Liver (tissue), 10 donors: ENCODE measurements at places on chromosomes 5 and 9. TPM values are rescaled to one million over a fixed set of nuclear protein-coding genes. Genes with fewer than 3 reads are reported as not detected.
A peak's percentile ranks its signal among the peaks of the same experiment; 100 is the strongest.

The CD72 gene
- total RNA-seq, result 5.7 TPM

The ACER2 gene
- 4.0 TPM for total RNA-seq

GRCh38 chr5:72206160-72206559 is 98.9 kb downstream of the MAP1B start:
- no peak overlapping the region for H3K27ac ChIP-seq
- no peaks in the 10 kb centered on the region for H3K36me3 ChIP-seq
- H3K4me3 ChIP-seq, result no peak overlapping the region
- no peaks in the 10 kb centered on the region for H3K4me1 ChIP-seq

GRCh38 chr5:180399401-180400215 is 46.5 kb upstream of the GFPT2 start:
- no peaks in the 10 kb centered on the region for H3K4me1 ChIP-seq
- DNase-seq, result no peak
- no peaks in the 10 kb centered on the region for H3K36me3 ChIP-seq
- H3K27me3 ChIP-seq, result no peaks in the 10 kb centered on the region
- H3K4me3 ChIP-seq, result no peak overlapping the region

DNA sequence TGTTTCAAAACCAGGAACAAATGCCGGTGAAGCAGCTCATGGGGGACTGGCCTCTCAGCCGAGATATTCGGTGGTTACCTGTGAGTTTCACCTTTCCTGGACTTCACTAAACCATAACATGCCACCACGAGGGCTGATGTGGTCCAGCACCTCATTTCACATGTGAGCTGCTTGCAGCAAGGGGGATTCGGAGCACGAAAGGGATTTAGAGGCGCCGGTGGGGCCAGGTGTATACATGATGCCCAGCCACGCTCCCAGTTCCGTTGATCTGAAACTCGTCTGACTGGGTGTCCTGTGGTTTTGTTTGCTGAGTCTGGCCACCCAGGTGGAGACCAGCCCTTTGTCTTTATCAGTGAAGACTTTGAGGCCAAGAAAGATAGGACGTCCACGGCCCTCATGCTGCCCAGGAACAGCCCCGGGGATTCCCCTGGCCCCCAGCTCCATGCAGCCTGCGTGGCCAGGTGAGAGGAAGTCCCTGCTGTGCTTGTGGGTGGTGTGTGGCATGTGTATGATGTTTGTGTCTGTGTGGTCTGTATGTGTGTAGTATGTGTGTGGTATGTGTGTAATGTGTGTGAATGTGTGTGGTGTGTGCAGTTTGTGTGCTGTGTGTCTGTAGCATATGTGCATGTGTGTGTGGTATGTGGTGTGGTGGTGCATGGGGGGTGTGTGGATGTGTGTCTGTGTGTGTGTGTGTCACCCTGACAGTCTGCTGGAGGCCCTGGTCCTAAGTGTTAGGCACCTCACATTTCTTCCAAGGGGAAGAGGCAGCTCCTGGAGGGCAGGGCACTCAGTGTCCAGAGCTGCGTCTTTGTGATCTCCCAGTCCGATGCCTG is 23.4 kb downstream of the PHF2 start:
- H3K4me3 ChIP-seq, result no peak overlapping the region
- no peaks in the 10 kb centered on the region for H3K36me3 ChIP-seq
- DNase-seq, result peak; percentile 16
- H3K27ac ChIP-seq, result no peak overlapping the region
- no peaks in the 10 kb centered on the region for H3K4me1 ChIP-seq
- H3K27me3 ChIP-seq, result no peaks in the 10 kb centered on the region

DNA sequence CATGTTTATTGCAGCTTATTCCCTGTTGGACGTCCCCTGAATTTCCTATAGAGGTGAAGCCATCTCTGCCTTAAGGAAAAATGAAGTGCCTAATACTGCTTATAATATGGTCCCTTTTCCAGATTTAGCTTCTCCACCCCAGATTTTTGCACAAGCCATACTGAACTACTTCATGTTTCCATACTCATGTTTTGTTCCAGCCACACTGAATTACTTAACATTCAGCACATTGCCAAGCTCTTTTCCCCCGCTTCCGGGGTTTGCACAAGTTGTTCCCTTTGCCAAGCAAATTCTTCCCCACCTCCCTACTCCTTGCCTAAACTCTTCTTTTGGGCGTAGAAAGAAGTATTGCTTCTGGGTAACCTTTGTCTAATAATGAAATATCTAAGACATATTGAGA is 1.7 kb upstream of the CNTRL start:
- DNase-seq, result no peak
- H3K4me3 ChIP-seq, result no peak overlapping the region
- H3K36me3 ChIP-seq, result no peaks in the 10 kb centered on the region
- peaks cover 25% of the 10 kb centered on the region for H3K4me1 ChIP-seq
- no peak overlapping the region for H3K27ac ChIP-seq

The FOXD4L3 gene
- total RNA-seq, result not detected

- DNase-seq, result no peak
- no peaks in the 10 kb centered on the region for H3K27me3 ChIP-seq
- no peaks in the 10 kb centered on the region for H3K36me3 ChIP-seq
- no peak overlapping the region for H3K27ac ChIP-seq
Observed at GRCh38 chr5:168939156-168939800, 360.1 kb upstream of the PANK3 start.

DNA sequence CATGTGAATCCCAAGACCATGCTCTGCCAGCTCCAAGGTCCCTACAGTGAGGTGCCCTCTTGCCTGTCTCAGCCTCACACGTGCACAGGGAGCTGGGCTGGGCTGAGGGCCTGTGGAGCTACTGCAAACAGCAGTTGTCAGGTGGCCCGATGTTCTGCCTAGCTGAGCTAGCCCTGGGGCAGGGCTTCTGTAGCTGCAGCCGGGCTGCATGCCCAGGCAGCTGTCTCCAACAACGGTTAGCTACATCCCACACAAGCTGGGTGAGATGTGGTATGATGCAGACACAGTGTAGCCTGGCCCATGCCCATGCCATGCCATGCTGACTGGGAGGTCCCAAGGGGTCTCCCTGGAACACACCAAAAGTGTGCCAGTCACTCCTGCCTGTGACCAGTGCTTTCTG is 62.0 kb downstream of the MACROH2A1 start:
- DNase-seq, result no peak
- no peaks in the 10 kb centered on the region for H3K4me1 ChIP-seq
- H3K27ac ChIP-seq, result no peak overlapping the region
- peaks cover 17% of the 10 kb centered on the region for H3K36me3 ChIP-seq
- H3K27me3 ChIP-seq, result no peaks in the 10 kb centered on the region
- no peak overlapping the region for H3K4me3 ChIP-seq

DNA sequence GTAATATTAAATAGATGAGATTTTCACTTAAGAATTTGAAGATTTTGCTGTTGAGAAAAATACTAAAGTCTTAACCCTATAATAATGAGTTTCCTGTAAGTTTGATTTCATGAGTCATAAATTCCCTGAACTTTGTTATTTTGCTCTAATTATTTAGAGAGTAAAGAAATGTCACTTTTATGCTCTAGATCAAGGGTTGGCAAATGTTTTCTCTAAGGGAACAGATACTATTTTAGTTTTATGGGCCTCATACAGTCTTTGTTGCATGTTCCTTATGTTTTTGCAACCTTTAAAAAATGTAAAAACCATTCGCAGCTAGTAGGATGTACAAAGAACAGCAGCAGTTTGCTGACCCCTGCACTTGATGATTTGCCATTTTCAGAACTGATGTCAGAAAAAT is 480 bp upstream of the TXNDC8 start:
- H3K27me3 ChIP-seq, result no peaks in the 10 kb centered on the region
- no peak for DNase-seq
- H3K4me1 ChIP-seq, result no peaks in the 10 kb centered on the region
- H3K27ac ChIP-seq, result no peak overlapping the region
- no peaks in the 10 kb centered on the region for H3K36me3 ChIP-seq
- H3K4me3 ChIP-seq, result no peak overlapping the region

GRCh38 chr5:174327317-174327864 is 281.9 kb downstream of the NSG2 start:
- H3K36me3 ChIP-seq, result no peaks in the 10 kb centered on the region
- DNase-seq, result peak; percentile 66
- H3K27me3 ChIP-seq, result peaks cover 12% of the 10 kb centered on the region
- H3K4me1 ChIP-seq, result no peaks in the 10 kb centered on the region
- H3K27ac ChIP-seq, result no peak overlapping the region

The NTRK2 gene
- 1.4 TPM for total RNA-seq

DNA sequence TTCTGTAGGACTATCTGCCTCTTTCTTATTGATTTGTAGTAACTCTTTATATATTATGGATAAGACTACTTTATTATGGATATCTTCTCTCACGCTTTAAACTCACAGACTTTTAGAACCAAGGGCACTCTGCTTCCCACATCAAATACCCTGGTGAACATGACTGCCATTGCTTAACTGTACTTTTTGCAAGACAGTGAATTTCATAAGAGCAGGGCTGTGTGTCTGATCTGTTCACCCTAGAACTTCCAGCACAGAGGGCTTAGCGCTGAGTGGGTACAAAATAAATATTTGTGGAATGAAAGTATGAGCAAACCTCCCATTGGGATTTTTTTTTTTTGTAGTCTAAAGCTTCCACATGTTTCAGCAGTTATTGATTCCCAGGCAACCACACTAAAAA is 84.8 kb downstream of the CFAP77 start:
- H3K27me3 ChIP-seq, result peaks cover 5% of the 10 kb centered on the region
- H3K4me1 ChIP-seq, result no peaks in the 10 kb centered on the region
- no peaks in the 10 kb centered on the region for H3K36me3 ChIP-seq
- H3K27ac ChIP-seq, result no peak overlapping the region
- H3K4me3 ChIP-seq, result no peak overlapping the region

The BAAT gene
- 167 TPM for total RNA-seq

The RORB gene
- total RNA-seq, result 0.05 TPM

The TMEFF1 gene
- total RNA-seq, result not detected

DNA sequence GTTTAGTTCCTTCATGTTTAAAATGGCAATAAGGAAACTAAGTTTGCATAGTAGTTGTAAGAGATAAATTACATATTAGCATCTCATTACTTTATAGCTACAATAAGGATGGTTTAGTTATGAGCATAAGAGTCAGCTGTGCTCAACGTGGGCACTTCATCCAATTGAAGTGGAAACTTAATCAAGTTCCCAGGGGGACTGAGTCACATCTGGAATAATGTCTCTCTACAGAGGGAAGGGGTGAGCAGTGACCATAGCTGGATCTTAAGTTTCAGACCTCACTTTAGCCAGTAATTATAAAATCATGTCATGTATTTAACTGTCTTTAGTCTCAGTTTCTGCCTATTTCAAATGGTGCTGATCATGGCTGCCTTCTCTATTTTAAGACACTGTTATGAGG is 36.8 kb upstream of the FAM240B start:
- no peak overlapping the region for H3K4me3 ChIP-seq
- no peak overlapping the region for H3K27ac ChIP-seq
- no peaks in the 10 kb centered on the region for H3K27me3 ChIP-seq
- no peaks in the 10 kb centered on the region for H3K36me3 ChIP-seq
- no peak for DNase-seq

- H3K4me3 ChIP-seq, result no peak overlapping the region
- no peaks in the 10 kb centered on the region for H3K27me3 ChIP-seq
- no peaks in the 10 kb centered on the region for H3K4me1 ChIP-seq
- no peaks in the 10 kb centered on the region for H3K36me3 ChIP-seq
Observed at GRCh38 chr5:137561608-137562007, 62.5 kb upstream of the SPOCK1 start.

The TAF11L10 gene
- not detected for total RNA-seq

The ARHGEF37 gene
- 6.1 TPM for total RNA-seq

The DIPK1B gene
- 6.4 TPM for total RNA-seq

DNA sequence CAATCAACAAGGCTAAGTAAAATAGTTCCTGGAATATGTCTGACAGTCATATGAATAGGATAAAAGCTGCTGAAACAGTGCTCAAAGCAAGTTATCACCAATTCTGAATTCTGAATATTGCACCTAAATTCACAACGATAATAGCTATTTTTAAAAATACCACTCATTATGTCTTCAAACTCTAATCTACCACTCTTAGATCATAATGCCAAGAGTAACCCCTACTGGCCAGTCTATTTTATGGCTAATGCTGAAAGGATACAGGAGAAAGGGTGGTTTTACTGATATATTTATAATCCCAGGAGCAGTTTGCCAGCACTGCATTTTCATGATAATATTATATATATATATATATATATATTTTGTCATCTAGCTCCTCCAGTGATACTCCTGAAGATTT is 232.8 kb downstream of the PDE4D start:
- no peak for DNase-seq
- no peaks in the 10 kb centered on the region for H3K36me3 ChIP-seq
- no peak overlapping the region for H3K4me3 ChIP-seq
- H3K27ac ChIP-seq, result no peak overlapping the region
- H3K4me1 ChIP-seq, result peaks cover 11% of the 10 kb centered on the region

The HSD17B3 gene
- total RNA-seq, result 1.1 TPM

The PCDHGA6 gene
- total RNA-seq, result 0.37 TPM

DNA sequence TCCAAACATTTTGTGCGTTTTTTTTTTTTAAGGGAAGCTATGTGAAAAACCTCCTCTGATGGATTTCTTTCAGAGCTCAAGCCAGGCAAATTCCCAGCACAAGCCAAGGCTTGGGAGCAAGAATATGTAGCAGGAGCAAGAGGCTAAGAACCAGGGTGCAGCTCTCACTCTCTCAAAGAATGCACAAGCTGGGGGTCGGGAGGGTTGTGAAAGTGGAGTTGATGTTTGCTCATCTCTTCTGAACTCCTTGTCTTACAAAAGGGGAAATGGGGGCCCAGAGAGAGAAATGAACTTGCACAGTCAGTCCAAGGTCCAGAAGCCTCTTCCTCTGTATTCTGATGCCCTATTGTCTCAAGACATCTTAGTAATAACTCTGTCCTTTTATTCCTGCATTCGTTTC is 7.7 kb upstream of the TRAF1 start:
- H3K36me3 ChIP-seq, result no peaks in the 10 kb centered on the region
- peaks cover 25% of the 10 kb centered on the region for H3K4me1 ChIP-seq
- H3K27me3 ChIP-seq, result no peaks in the 10 kb centered on the region
- DNase-seq, result no peak
- no peak overlapping the region for H3K27ac ChIP-seq

The NACC2 gene
- 6.7 TPM for total RNA-seq

- DNase-seq, result no peak
- no peaks in the 10 kb centered on the region for H3K4me1 ChIP-seq
- H3K27ac ChIP-seq, result no peak overlapping the region
- H3K36me3 ChIP-seq, result no peaks in the 10 kb centered on the region
- no peaks in the 10 kb centered on the region for H3K27me3 ChIP-seq
Observed at GRCh38 chr5:121737120-121737519, 114.6 kb upstream of the FTMT start.

GRCh38 chr5:96113170-96113939 is 151.7 kb upstream of the ELL2 start:
- no peaks in the 10 kb centered on the region for H3K27me3 ChIP-seq
- H3K4me3 ChIP-seq, result no peak overlapping the region
- no peak for DNase-seq
- peak overlapping the region; percentile 23 for H3K27ac ChIP-seq
